A549 treated with ZK216348 at 1 μM for 4 hours (cell line): ENCODE measurements at places on chromosomes 13 and 19. TPM values are rescaled to one million over a fixed set of nuclear protein-coding genes. Genes with fewer than 3 reads are reported as not detected.

ZNF284 gene
- total RNA-seq, result 0.36 to 0.57 TPM (median 0.40 TPM) in 5 replicates

ZNF543 gene
- 1.3 to 2.1 TPM (median 1.8 TPM) in 5 replicates for total RNA-seq

SIRT6 gene
- 17.4 to 39.4 TPM (median 36.8 TPM) in 5 replicates for total RNA-seq

TNFRSF19 gene
- total RNA-seq, result 2.4 to 4.0 TPM (median 3.5 TPM) in 5 replicates
